ENCODE measurements at places on chromosomes 7 and 10.
A peak's percentile ranks its signal among the peaks of the same experiment; 100 is the strongest.

DNA sequence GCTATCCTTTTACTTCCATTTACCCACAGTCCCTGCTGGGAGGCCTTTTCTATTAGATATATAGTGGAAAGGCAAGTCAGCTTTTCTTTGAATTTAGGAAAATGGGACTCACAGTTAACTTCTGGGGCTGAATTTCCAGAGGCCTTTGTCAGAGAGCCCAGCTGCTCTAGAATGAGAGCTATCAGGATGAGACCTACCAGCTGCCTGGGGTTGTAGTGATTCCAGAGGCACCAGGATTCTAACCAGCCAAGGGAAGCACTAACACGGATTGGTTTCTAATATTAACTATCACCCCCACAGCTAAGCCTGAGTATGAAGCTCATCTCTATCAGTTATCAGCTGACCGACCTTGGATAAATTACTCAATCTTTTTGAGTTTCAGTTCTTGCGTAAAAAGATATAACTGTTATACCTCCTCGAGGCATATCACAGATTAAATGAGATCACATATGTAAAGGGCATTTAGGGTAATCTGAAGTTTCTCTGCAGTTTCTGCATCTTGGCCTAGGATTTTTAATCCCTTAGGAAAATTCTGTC lies 56.6 kb upstream of the CALD1 start:
- DNase-seq, result no peak

GRCh38 chr7:94064541-94065191 lies 60.5 kb upstream of the BET1 start:
- DNase-seq, result peak; percentile 1

- no peak for DNase-seq
Measured at GRCh38 chr7:95691464-95691863, 80.9 kb upstream of the DYNC1I1 start.

DNA sequence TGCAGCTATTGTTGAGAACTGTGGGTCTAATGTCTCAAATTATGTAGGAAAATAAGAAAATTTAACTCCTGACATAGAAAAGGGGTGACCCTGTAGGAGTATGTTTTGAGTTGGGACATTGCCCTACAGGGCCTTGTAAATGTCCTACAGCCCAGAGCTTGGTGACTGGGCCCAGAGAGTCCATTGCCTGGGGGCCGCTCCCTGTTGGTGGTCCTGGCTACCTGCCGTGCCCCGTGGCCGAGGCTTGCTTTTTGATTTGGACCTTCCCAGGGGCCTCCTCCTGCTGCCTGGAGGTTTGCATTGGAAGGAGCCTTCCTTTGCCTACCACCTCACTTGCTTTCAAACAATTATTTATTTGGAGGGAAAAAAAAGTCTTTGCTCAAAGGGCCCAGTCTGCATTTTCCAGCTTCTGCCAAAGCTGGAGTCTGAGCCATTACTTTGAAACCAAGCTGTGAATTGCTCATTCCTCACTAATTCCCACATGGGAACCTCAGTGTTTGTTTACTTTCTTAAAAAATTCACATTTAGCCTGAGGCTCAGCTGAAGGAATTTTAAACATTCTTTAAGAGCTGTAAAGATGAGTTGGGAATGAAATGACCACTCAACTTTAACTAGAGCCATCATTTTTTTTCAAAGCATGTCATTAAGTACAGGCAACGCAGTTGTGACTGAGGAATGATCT lies 355.0 kb downstream of the GLRX3 start:
- no peak for DNase-seq

- no peak for DNase-seq
Measured at GRCh38 chr7:128362670-128363069, 1.2 kb upstream of the PRRT4 start.

DNA sequence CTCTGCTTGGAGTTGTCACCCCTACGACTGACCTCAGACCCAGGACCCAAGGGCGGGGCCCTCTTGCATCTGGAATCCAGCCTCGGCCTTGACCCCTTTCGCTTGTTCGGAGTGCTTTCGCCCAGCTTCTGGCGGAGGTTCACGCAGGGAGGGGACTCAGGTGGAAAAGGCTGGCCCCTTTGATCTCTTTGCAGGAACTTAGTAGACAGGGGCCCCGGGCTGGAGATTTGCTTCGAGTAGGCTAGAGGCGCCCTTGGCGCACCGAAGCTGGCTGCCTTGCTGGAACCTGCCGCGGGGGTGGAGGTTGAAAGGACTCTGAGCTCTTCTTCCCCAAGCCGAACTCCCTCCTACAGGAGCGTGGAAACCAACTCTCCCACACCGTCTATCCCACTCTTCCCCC lies 255.1 kb downstream of the OTUD1 start:
- no peak for DNase-seq

DNA sequence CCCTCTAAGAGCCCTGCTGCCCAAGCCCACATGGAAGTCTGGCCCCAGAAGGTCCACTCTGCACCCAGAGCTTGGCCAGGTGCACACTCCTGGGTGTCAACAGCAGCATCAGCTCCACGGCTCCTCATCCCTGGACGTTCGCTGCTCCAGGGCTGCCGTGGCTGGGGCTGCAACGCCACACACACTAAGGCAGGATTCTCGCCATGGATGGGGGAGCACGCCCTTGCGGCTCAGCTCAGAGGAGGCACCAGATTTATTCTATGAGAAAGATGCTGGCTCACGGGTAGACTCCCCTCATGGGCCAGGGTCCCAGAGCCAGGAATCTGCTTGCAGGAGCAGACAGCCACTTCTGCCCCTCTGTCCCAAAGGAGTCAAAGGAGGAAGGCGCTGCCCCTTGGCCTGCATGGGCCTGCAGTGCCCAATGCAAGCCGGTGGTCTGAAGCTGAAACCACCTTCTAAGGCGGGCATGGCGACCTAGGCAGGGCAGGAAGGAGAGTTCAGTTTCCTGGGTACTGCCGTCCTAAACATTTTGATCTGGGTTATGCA lies 42.1 kb downstream of the CFAP46 start:
- DNase-seq, result no peak

DNA sequence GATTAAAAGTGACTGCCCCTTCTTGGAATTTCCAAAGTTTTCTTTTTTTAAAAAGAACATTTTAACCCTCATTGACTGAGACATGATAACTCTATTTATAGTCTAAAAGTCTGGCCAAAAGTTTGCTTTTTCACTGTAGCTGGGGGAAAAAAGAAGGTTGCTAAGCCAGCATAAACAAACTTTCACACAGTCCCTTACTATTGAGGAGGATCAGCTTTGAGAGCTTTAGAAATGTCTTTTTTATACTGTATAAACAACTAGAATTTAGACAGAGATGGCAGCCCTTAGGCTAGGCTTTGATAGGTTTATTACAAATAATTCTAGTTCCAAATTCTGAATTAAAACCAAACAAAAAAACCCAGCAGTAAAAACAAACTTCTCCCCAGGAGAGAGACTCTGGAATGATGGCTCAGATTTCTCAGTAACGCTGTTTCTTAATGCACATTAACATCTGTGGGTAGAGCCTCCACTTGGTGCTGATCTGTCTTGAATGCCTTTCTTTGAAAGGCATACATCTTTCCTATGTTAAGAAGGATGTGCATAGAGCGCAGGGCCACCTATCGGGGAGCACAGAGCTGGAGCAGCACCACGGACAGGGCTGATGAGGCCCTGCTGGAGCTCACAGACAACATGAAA lies 100.9 kb upstream of the PDLIM1 start:
- DNase-seq, result no peak

DNA sequence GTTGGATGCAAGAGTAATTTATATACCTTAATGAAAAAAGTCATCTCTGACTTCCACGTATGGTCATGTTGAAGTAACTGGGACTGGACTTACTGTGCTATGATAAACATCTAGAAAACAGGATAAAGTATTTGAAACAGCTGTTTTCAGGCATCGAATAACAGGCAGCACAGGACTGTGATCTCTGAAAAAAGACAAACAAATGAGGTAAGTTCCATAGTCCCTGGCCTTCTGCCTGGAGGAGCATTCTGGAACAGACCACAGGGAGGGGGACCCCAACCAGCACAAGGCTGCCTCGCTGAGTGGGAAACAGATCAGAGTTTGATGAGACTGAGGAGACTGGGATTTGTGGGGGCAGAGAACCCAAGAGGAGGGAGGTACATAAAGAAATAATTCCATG lies 89.1 kb upstream of the HABP2 start:
- no peak for DNase-seq

DNA sequence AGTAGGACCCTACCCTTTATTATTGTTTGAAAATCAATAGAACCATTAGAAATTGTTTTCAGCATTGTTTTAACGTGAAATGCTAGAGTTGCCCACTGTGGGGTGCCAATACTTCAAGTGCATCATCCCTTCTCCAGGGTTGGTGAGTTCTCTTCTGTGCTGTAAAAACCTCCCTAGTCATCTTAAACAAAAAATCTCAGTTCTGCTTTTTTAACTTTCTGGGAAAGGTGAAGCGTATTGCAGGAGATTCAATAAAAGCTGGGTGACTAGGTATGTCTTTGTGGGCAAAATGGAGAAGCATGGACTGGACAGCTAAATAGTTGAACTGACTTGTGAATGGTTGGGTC lies 699.1 kb downstream of the SUGCT start:
- no peak for DNase-seq

DNA sequence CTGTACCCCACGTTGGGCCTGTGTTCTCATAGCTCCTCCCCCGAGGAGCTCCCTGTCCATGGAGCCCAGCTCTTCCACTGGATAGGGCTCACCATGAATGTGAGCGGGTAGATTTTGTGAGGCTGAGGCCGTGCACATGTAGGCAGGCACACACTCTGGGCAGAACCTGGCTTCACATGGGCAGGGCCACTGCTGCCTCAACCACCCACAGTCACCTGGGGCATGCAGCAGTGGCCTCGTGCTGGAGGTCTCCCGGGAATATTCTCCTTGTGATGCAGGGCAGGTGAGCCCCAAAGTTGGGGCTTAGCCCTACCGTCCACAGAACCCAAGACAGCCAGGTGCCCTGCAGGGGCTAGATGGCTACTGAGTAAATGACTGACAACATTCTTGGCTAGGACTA lies 116.6 kb downstream of the TMEM130 start:
- DNase-seq, result no peak

GRCh38 chr10:90997670-90998069 lies 76.8 kb upstream of the ANKRD1 start:
- no peak for DNase-seq

DNA sequence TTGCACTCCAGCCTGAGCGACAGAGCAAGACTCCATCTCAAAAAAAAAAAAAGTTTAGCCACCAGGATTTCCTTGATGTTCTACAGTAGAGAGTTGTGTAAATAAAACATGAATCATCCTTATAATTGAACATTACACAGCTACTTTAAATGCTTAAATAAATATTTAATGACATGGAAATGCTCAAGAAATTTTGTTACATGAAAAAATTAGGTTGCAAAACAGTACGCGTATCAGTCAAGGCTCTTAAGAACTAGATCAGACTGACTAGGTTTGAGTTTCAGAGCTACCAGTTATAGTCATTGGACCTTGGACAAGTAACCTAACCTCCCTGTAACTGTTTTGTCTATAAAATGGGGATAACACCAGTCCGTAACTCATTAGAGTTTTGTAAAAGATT lies 38.7 kb upstream of the GSAP start:
- no peak for DNase-seq

GRCh38 chr7:92042056-92042737 lies 92.1 kb downstream of the CYP51A1 start:
- DNase-seq, result no peak

DNA sequence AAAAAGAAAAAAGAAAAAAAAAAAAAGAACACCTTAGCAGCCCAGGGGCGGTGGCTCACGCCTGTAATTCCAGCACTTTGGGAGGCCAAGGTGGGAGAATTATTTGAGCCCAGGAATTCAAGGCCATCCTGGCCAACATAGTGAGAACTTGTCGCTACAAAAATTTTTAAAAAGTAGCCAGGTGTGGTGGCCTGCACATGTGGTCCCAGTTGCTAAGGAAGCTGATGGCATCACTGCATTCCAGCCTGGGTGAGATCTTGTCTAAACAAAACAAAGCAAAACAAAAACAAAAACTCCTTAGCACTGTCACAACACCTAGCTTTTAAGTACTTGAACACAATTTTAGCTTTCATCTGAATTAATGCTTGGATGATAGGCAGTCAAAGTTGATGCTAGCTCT lies 86.3 kb upstream of the MKLN1 start:
- no peak for DNase-seq

GRCh38 chr10:119090968-119091367 lies 10.4 kb upstream of the EIF3A start:
- DNase-seq, result no peak

GRCh38 chr10:72390764-72391163 lies 36.0 kb upstream of the DNAJB12 start:
- no peak for DNase-seq

GRCh38 chr10:126108693-126109092 lies 212.3 kb downstream of the FANK1 start:
- DNase-seq, result no peak

DNA sequence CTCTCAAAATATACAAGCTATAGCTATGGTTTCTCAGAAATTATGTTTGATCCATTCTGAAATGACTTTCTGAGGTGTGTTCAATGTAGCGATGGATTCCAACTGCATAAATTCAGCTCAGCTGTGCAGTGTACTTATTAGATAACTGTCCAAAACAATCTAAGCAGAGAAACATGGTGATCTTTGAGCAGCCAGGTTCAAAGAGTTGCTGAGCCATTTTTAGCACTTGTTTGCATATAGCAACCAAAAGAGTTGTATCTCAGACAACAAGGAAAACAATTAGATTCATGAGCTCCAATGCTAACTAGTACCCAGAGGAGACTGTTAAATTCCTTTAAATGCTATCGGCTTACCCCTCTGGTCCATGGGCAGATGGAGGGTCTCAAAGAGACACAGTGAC lies 15.9 kb upstream of the KCNIP2 start:
- DNase-seq, result no peak

- no peak for DNase-seq
Measured at GRCh38 chr7:112009081-112009480, 197.1 kb downstream of the DOCK4 start.

- DNase-seq, result no peak
Measured at GRCh38 chr7:132666774-132667172, 90.5 kb upstream of the PLXNA4 start.

GRCh38 chr10:5355594-5356301 lies 9.0 kb upstream of the UCN3 start:
- no peak for DNase-seq

- no peak for DNase-seq
Measured at GRCh38 chr10:126045861-126046260, 149.5 kb downstream of the FANK1 start.

DNA sequence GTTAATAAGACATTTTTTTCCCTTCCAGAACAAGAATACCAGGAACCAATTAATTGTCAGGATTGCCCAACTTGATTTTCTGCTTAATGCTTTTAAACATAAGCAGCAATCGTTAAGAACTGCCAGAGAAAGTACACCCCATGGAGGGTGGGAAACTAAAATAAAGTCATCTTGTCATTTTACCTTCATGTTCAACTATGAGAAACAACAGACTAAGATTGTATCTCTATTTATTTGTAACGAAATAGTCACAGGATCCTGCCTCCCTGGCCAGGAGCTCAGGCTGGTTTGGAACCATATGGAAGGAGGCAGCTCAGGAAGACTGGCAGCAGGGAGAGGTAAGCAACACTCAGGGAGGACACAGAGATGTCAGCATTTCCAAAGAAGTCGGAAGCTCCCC lies 129.6 kb downstream of the TNS3 start:
- DNase-seq, result no peak

DNA sequence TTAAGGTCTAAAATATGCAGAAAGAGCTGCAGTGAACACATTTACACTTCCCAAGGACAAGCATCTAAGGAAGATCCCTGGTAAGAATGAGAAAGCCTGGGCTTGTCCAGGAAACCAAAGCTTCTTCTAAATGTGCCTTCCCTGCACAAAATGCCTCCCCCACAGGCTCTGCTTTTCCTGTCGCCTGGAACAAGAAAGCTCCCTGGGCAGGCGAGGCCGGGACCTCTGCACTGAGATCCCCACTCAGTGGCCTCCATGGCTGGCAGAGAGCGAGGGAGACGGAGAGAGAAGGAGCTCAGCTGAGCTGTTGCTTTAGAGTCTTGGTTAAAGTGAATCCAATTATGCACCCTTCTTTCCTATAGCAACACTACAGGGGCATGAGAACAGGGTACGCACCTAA lies 75.6 kb downstream of the AMZ1 start:
- DNase-seq, result no peak
